ENCODE measurements at places on chromosomes 16 and 17. TPM values are rescaled to one million over a fixed set of nuclear protein-coding genes. Genes with fewer than 3 reads are reported as not detected.

Gene PGAP3
- 8.9 TPM for total RNA-seq

Gene GAN
- total RNA-seq: 10.7 TPM

Gene HOXB6
- total RNA-seq: not detected

DNA sequence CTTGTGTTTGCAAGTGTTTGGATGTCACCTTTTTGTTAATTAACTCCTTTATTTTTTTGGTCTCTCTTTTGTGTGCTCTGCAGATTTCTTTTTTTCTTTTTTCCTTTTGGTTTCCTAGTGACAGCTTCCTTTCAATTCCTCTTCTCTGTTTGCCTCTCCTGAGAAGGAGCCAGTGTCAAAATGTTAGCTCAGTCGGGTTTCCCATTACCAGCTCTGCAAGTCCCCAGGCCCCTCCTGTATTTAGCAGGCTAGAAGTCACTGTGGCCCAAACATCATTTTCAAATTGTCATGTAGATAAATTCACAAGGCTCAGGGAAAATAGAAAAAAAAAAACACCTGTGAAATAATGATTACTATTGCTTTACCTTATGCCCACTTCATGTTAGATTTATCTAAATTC lies 1621.6 kb downstream of the CDH8 start:
- no peak overlapping the region for H3K27ac ChIP-seq
- no peaks in the 10 kb centered on the region for H3K27me3 ChIP-seq
- H3K4me1 ChIP-seq: no peaks in the 10 kb centered on the region
- no peak overlapping the region for H3K4me3 ChIP-seq
- DNase-seq: no peak

GRCh38 chr17:83074486-83075223 lies 4.8 kb upstream of the METRNL start:
- H3K27ac ChIP-seq: no peak overlapping the region
- no peak overlapping the region for H3K4me3 ChIP-seq
- no peaks in the 10 kb centered on the region for H3K36me3 ChIP-seq
- H3K4me1 ChIP-seq: peaks cover 17% of the 10 kb centered on the region
- peaks cover 8% of the 10 kb centered on the region for H3K27me3 ChIP-seq

DNA sequence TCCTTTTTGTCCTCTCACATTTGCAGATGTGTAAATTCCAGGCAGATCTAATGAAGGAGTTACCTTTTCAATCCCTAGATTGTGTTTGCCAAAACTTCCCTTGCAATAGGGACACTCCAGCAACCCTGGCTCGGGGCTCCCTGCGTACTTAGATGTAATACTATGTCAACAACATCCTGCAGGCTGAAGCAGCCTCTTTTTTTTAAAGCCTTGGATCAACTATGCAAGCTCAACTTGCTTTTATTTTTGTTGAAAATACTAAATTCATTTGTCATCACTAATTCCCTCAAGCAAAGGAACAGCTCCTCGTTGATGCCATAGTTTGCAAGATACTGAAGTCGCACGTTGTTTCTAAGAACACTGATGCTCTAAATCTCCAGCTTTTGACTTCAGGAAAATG lies 59.1 kb downstream of the GRIN2A start:
- H3K4me3 ChIP-seq: no peak overlapping the region
- H3K27me3 ChIP-seq: peaks cover 21% of the 10 kb centered on the region
- no peak for DNase-seq

DNA sequence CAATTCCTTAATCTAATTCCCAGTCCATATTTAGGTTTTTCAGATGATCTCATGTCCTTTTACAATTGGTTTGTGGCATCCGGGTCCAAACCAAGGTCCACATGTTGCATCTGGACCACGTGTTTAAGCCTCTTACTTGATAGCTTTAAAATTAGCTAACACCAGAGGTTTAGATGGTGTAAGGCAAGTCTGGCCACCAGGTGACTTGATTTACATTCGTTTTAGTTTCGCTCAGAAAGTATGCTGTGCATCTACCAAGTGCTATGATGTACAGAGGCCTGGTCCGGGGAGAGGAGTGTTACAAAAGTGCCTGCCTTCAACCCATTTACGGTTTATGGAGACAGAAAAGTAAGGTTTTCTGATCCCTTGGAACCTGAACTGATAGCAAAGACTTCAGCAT lies 878 bp upstream of the DNAJA2 start:
- peaks cover 31% of the 10 kb centered on the region for H3K36me3 ChIP-seq
- peaks cover 49% of the 10 kb centered on the region for H3K4me1 ChIP-seq
- no peaks in the 10 kb centered on the region for H3K27me3 ChIP-seq
- H3K4me3 ChIP-seq: peak overlapping the region; percentile 92

DNA sequence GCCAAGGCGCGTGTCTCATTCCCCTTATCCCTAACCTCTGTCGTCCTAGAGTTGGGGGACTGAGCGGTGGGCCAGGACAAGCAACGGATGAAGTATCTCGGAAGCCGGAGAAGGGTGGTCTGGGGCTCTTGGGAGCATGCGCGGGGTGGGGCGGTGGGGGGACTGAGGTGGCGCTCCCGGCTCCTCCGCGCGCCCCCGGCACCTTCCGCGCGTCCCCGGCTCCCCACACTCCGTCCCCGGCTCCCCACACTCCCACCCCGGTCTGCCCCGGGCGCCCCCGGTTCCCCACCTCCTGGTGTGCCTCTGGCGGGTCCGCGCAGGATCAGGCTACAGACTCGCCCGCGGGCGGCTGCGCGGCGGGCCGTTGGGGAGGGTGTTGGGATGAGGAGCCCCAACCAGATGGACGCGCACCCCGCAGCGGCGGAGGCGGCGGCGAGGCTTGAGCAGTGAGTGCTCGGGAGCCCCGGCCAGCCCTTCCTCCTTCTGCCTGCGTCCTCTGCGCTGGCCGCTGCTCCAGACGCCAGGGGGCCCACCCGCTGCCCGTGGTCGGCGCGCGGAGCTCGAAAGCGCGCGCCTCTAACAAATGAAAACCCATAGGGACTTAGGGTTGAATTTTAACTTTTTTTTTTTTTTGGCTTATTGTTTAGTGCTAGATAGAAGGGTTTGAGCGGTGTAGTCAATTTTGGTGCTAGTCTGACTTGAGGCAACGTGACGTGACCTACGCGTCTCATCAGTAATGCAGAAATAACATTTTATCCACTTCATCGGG lies 5.6 kb upstream of the CRYM start:
- no peaks in the 10 kb centered on the region for H3K4me1 ChIP-seq
- H3K27me3 ChIP-seq: peaks cover 81% of the 10 kb centered on the region
- no peaks in the 10 kb centered on the region for H3K36me3 ChIP-seq
- peak; percentile 15 for DNase-seq
- H3K4me3 ChIP-seq: peak overlapping the region; percentile 41
